Breast epithelium (tissue), 4 donors: ENCODE measurements at places on chromosomes 1 and 21. TPM values are rescaled to one million over a fixed set of nuclear protein-coding genes. Genes with fewer than 3 reads are reported as not detected.

LCE1A gene
- total RNA-seq: not detected

CELA2A gene
- not detected for total RNA-seq

IRF6 gene
- total RNA-seq: 81.8 TPM

AVPR1B gene
- total RNA-seq: not detected

GPR161 gene
- 5.6 TPM for total RNA-seq

PYHIN1 gene
- 2.9 TPM for total RNA-seq

SLAMF1 gene
- total RNA-seq: 0.98 TPM

POFUT2 gene
- total RNA-seq: 22.1 TPM

FCRL6 gene
- 0.80 TPM for total RNA-seq

INAVA gene
- total RNA-seq: 7.5 TPM

TMEM269 gene
- 0.16 TPM for total RNA-seq

PRAMEF17 gene
- total RNA-seq: not detected

B3GALT5 gene
- 2.3 TPM for total RNA-seq

KRTAP13-3 gene
- not detected for total RNA-seq

NR5A2 gene
- total RNA-seq: 5.6 TPM

NPHS2 gene
- not detected for total RNA-seq

ADAMTS5 gene
- 34.4 TPM for total RNA-seq

PDZK1 gene
- total RNA-seq: 0.64 TPM

HES3 gene
- total RNA-seq: not detected

CPTP gene
- total RNA-seq: 13.4 TPM

- DNase-seq: no peak
These were observed 16.3 kb upstream of the NUF2 start for GRCh38 chr1:163305441-163305840.

- no peak for DNase-seq
These were observed 256.6 kb downstream of the CTH start for GRCh38 chr1:70667494-70668170.

DNA sequence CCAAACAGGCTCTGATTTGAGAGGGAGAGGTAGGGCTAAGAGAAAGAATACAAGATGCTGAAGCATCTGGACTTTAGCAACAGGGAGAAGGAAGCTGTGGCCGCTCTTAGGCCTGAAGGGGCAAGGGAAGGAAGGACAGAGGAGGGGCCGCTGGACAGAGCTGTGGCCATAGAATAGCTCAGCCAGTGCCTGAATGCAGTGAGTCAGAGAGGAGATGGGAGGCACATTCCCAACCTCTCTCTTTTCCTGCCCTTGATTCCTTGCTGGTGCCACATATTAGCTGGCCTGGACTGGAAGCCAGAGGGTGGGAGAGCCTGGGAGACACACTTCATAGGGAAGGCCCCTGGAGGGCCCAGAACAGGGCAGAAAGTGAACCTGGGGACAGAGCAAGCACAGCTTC lies 83.4 kb upstream of the POU3F1 start:
- DNase-seq: no peak

DNA sequence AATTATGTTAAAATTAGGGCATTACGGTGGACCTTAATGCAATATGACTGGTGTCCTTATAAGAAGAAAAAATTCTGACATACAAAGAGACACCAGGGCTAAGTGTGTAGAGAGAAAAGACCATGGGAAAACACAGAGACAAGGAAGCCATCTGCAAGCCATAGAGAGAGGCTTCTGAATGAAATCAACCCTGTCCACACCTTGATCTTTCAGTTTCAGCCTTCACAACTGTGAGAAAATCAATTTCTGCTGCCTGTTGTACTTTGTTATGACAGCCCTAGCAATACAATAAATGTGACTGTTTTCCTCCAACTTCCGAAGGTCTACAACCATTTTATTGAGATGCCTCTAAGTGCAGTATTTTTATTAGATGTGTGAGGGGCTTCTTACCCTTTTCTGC lies 1407.2 kb downstream of the MRPL39 start:
- no peak for DNase-seq

- DNase-seq: no peak
These were observed 20.3 kb downstream of the FASLG start for GRCh38 chr1:172679000-172679772.

DNA sequence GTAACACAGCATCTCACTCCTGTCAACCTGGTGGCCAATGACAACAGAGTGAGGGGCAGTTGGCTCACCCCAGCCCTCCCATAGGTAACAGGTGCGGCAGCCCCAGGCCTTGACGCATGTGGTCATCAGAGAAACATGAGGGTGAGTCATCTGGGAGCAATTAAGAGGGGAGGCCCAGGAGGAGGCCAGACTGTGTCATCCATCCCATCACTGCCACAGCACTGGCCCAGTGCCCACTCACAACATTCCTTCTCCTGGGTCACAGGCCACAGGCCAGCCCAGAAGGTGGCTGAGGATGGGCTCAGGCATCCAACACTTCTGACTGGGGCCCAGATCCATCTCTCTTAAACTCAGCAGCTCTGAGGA lies 17.1 kb downstream of the TEX35 start:
- DNase-seq: no peak

DNA sequence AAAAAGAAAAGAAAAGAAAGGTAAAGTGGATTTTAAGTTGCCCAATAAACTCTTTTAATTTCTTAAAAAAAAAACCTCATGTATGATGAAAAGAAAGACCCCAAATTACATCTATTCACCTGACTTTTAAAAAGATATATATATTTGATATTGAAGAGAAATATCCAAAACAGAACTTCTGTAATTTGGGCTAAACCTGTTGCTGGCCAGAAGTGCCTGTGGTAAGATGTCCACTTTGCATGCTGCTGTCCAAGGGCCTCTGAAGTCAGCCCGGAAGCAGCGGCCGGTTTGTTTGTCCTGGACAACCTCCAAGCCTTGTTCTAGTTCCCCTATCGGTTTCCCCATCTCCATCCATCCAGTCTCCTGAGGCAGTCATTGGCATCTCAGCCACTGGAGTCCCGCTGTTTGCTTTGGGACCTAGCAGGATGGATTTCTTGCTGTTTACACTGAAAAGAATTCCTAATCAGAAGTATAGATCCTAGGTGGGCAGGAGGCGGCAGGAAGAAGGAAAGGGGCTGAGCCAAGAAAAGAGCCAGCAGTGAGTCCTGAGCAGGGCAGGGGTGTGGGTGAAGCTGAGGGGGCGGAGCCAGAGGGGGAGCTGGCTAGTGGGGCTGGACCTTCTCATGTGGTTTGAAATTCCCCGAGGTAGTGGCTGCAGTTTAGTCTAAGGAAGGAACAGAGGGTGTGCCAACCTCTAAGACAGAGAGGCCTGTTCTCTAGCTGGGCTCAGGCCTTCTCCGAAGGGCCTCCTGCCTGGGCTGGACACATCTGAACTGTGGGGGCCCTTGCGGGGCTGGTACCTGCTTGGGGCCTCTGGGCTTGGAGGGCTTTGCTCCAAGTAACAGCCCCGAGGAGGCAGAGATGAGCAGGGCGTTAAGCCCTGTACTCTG lies 3.3 kb downstream of the NCMAP start:
- peak; percentile 74 for DNase-seq

- no peak for DNase-seq
These were observed 6.9 kb upstream of the PTGFR start for GRCh38 chr1:78483903-78484302.

DNA sequence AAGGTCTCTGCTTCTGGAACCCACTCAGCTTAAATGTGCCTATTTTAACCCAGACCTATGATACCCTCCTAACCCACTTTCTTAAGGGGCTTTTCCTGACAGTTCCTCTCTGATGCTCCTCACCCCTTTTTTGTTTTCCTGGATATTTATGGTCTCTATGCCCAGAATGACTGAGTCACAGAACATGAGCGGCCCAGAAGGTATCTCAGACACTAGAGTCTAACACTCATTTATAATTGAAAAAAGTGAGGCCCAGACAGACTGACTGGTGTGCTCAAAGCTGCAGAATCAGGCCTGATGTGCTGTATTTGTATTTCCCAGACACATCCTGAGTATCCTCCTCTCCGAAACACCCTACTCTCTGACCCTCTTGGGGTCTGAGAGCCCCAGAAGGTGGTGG lies 44.0 kb downstream of the LRRC71 start:
- no peak for DNase-seq

DNA sequence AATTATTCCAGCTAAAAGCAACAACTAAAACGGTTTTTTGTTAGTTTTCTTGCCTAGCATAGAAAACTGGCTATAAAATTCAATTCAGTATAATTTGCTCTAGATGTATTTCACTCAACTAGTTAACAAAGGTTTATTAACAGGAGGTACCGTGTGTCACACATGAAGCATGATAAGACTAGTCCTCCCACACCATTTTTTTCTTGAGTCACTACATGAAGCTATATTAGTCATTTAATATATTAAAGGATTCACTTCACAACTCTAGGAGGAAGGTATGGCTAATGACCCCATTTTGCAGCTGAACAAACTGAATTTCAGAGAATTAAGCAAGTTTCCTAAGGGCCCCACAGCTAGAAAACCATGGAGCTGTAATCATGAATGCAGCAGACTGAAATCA lies 307.8 kb upstream of the USP25 start:
- no peak for DNase-seq

DNA sequence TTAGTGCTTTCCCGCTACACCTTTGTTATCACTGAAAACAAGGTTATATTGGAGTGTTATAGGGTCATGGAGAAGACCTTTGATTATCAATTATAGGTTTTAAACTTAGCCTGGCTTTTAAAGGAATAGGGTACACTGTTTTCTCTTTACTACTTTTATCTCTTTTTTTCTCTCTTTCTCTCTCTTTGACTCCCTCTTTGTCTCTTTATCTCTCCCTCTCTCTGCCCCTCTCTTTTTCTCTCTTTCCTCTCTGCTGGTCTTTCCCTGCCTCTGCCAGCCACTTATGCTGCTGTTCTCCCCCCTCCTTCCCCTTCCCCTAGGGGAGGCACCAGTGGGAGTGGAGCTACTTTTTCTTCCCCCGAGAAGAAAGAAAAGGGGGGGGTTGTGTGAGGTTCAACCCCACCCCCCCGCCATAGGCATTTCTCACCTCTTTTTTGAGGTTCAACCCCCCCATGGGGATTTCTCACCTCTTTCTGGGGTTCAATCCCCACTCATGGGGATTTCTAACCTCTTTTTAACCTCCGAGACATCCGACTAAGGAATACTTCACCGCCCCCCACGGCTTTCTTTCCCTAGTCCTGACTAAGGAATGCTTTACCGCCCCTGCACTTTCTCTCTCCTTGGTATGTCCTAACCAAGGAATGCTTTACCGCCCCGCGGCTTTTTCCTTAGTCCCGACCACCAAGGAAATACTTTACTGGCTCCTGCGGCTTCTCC lies 17.2 kb upstream of the ZBTB8B start:
- DNase-seq: peak; percentile 82

DNA sequence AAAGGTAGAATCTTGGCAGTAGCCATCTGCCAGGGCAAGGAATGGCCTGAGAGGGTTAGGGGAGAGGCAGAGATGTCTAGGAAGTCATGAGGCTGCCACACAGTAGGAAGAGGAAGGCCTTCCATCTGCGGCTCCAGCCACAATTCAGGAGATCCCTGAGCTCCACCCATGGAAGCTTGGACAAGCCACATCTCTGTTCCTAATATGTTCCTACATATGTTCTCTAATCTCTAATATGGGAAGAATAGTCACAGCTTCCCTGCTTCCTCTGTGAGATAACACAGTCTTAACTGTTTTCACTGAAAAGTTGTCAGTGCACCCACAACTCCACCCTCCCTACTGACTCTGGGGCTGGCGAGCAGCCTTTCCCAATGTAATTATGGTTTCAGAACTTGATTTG lies 109.5 kb downstream of the CDC7 start:
- no peak for DNase-seq

DNA sequence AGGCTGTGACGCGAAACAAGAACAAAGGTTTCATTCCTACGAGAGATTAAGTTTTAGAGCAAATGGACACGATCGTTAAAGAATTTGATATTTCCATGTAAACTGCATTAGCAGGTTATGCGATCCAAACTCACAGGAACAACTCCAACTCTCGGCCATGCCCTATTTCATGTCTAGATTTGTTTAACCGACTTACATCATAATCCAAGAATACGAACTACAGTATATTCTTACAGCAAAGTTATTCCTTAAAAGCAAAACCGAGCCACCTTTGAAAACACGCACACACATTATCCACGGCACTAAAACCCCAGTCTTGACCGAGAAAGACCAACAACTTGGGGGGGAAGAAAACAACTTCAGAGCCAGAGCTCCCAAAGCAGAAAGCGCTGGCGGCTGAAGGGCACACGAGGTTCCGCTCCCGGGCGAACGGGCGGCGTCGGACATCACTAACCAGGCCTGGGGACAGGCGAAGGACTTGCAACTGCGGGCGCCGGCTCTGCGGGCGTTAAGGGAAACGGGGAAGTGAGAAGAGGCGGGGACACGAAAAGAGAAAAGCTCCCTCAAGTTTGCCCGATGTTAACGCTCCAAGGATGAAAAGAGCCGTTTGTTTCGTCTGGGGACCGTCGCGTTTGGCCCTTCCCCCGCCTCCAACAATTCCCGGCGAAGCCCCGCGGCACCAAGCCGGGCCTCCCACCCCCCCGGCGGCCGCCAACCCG lies 690 bp downstream of the B3GALNT2 start:
- no peak for DNase-seq

- peak; percentile 51 for DNase-seq
These were observed 5.7 kb downstream of the TRIM46 start for GRCh38 chr1:155179112-155180031.

DNA sequence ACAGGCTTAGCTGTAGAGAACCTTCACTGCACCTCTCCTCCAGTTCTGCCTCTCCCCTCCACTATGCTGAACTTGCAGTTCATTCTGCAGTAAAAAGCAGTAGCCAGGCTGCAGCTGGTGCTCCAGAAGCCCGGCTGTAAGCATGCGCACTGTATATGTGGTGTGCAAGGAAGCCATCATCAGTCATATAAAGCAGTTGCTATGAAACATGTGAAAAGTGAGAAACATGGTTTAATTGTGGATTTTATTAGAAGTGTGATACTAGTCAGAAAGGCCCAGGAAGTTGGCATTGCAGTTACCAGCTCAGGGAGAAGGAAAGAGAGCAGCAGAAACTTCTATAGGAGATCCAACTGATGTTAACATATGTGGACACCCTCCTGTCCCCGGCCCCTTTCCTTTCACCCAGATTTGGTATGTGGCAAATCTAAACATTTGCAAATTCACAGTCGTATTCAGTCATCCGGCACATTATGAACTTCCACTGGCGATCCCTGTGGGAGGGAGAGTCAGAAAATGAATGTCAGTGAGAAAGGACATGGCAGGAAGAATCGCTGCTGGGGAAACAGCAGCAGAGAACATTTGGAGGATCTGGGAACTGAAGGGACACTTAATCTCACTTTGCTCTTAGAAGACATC lies 32.8 kb downstream of the DPT start:
- DNase-seq: no peak

GRCh38 chr1:59136541-59137275 lies 160.2 kb upstream of the FGGY start:
- DNase-seq: no peak

- DNase-seq: no peak
These were observed 15.3 kb upstream of the FHAD1 start for GRCh38 chr1:15231714-15232201.

- no peak for DNase-seq
These were observed 4.7 kb downstream of the ADGRB2 start for GRCh38 chr1:31759298-31760023.
